ENCODE measurements at places on chromosomes 5 and 9.

GRCh38 chr9:133775291-133775690, 37.1 kb upstream of the SARDH start:
- no peak for DNase-seq

DNA sequence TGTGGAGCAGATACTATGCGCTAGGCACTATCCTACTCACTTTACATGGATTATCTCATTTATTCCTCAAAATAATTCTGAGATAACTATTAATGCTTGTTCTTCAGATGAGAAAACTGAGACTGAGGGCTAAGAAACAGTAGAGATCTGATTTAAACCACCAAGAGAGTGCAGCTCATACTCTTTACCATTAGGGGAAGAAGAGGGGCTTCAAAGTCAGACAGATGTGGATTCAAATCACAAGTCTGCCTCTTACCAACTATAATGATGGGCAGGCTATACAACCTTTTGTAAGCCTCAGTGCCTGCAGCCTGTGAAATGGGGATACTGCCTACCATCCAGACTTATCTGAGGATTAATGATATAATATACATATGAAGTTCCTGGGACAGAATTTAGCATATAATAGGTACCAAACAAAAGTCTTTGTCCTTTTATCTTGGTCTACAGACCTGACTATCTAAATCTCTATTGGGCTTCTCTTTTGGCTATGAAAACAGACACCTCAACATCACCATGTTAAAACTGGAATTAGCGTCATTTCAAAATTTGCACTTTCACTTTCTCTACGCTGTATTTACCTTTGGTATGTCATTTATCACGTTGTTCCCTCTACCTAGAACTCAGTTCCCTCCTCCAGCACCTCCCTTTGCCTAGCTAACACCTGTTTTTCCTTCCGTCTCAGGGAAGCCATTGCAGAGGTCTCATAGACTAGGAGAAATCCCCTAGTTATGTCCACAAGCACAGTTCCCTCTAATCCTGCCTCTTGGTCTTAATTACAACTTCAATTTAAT, 13.8 kb upstream of the TMEM267 start:
- no peak for DNase-seq

- no peak for DNase-seq
Measured at GRCh38 chr9:78292716-78293497, 4.0 kb upstream of the PSAT1 start.

DNA sequence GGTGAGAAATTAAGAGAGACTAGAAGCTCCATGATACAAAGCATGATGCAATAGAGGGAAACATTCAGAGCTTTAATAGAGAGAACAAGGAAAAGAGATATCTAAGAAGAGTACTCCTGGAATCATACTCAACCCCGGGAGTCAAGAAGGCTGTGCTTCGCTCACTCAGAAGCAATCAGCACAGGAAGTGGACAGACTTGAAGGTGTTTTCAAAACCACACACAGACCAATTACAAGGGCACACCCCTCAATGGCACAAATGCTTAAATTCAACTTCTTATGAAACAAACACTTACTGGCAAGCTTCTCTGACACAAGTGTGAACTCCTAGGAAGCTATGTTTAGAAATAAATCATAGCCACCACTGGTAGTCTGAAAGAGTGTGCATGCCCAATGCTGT, 462.3 kb downstream of the GABRG2 start:
- DNase-seq: no peak

Data from AG04449 (cell line).